Hematopoietic multipotent progenitor cell (in vitro differentiated cells): ENCODE measurements at places on chromosomes 3 and 15. TPM values are rescaled to one million over a fixed set of nuclear protein-coding genes. Genes with fewer than 3 reads are reported as not detected.

Gene CD80
- total RNA-seq = 0.54 TPM

Gene GPR62
- under 0.01 TPM for total RNA-seq

Gene GOLGA8F
- total RNA-seq = not detected

Gene AP3B2
- total RNA-seq = 0.54 TPM

Gene MCF2L2
- total RNA-seq = 5.1 TPM

Gene ACSBG1
- total RNA-seq = under 0.01 TPM

Gene FEZF2
- total RNA-seq = not detected

Gene A4GNT
- total RNA-seq = not detected

Gene CRTAP
- total RNA-seq = 35.3 TPM

Gene PLEKHO2
- 45.8 TPM for total RNA-seq

Gene TGM5
- under 0.01 TPM for total RNA-seq

Gene KBTBD13
- not detected for total RNA-seq

Gene PLCH1
- 1.1 TPM for total RNA-seq

Gene U2SURP
- 23.4 TPM for total RNA-seq

Gene ILDR1
- total RNA-seq = 0.54 TPM

Gene FGF12
- total RNA-seq = not detected

Gene CNOT10
- total RNA-seq = 21.8 TPM

Gene NR2F2
- not detected for total RNA-seq

Gene LRIG1
- total RNA-seq = 12.9 TPM

Gene MYL3
- not detected for total RNA-seq

Gene SPATA16
- not detected for total RNA-seq

Gene PLOD2
- 8.1 TPM for total RNA-seq
